ENCODE measurements at places on chromosomes 3 and 15.

GRCh38 chr15:80199869-80200268, 47.1 kb downstream of the FAH start:
- no peak for DNase-seq

GRCh38 chr3:127038466-127038865, 55.6 kb downstream of the PLXNA1 start:
- DNase-seq: no peak

DNA sequence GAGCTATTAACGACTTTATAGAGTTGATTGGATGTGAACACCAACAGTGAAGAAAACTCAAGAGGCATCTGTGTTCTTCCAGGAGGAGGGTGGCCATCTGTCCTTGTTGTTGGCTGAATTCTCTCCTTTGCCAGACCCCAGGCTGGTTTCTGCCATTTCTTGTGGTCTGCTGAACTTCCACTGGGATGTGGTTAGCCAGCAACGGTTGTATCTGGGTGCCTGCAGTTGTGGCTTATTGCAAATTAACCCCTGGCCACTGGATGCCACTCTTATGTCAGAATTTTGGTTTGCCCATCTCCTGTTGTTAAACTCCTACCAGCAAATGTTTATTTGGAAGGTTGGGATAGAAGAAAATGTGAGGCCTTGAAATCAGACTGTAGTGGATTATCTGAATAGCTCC, 163.6 kb upstream of the TBC1D5 start:
- DNase-seq: peak; percentile 72

GRCh38 chr15:69763831-69764230, 311.2 kb downstream of the RPLP1 start:
- no peak for DNase-seq

- no peak for DNase-seq
Measured at GRCh38 chr15:60004009-60004845, at the start of gene FOXB1. Gene FOXB1 (plus strand): TSS chr15:60004311. CDS start chr15:60004964, 653 bp downstream.

- DNase-seq: no peak
Measured at GRCh38 chr3:37608061-37608702, 253.5 kb upstream of the CTDSPL start.

DNA sequence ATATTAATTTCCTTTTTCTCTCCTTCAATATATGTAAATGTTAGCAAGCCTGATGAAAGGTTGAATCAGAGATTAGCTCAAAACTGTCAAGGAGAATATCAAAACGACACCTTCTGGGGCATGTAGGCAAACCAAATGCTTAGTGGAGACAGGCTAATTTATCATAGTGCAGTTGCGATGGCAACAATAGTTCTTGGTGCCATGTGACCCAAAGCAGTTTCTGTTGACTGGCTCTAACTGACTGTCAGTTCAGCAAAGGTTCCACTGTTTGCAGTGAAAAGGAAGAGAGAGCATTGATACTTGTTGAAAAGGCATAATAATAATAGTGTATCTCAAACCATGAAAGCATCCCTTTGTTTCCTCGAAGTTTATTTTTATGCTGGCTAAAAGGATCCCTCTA, 513.9 kb downstream of the NLGN1 start:
- no peak for DNase-seq

DNA sequence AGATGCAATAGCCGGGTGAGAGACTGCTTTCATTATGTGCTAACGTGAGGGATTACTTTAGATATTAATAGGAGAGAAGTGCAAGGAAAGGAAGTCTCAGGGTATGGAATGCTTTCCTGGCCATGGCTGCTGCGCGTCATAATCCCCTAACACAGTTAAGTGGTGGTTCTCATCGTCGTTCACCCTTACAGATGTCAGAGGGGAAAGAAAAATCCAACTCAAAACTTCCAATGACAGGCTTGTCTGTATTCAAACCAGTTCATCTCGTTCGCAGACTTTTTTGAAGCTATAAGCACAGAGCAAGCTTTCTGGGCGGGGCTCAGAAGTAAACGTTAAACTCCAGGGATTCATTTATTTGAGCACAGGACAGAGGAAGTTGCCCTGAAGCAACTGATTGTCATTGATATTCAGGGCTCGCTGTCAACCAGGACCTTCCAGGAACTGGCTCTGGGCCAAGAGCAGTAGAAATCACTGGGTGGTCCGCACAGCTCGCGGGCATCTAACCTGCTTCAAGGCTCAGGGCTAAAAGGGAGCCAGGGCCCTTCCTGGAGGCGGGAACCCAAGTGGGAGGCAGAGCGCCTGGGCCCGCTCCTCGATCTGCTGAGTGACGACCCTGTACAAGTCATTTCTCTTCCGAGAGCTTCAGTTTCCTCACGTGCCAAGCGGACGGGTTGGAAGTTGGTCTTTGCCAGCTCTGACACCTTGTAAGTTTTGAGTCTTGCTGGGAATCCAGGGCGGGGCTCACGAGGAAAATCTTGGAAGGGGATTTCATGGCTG, 1.1 kb upstream of the LPP start:
- DNase-seq: no peak

DNA sequence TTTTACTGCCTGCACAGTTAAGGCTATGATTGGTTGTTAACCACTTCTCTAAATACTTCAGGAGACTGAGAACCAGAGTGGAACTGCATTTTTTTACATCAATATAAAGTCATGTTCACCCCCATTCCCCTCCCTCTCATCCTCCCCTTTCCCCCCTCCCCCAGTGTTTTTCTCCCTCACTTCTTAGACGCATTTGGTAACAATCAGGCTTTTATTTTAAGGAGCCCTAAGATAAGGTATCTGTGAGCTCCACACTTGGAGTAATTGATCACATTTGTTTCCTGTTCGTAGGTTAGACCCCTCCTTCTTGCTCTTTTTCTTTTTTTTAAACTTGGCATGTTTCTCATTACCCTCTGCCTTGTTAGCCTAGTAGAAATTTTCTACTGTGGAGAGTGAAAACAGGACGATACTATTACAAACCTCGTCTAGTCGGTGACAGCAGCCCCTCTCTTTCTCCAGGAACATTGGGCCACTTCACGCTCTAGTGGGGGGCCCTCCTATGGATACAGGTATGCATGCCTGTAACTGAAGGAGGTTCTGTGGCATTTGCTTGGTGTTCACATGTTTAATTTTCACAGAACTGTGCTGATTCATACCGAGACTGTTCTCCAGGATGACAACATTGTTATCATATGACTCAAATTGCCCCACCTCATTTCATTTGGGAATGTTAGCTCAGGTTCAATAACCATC, 314.4 kb downstream of the MECOM start:
- no peak for DNase-seq

DNA sequence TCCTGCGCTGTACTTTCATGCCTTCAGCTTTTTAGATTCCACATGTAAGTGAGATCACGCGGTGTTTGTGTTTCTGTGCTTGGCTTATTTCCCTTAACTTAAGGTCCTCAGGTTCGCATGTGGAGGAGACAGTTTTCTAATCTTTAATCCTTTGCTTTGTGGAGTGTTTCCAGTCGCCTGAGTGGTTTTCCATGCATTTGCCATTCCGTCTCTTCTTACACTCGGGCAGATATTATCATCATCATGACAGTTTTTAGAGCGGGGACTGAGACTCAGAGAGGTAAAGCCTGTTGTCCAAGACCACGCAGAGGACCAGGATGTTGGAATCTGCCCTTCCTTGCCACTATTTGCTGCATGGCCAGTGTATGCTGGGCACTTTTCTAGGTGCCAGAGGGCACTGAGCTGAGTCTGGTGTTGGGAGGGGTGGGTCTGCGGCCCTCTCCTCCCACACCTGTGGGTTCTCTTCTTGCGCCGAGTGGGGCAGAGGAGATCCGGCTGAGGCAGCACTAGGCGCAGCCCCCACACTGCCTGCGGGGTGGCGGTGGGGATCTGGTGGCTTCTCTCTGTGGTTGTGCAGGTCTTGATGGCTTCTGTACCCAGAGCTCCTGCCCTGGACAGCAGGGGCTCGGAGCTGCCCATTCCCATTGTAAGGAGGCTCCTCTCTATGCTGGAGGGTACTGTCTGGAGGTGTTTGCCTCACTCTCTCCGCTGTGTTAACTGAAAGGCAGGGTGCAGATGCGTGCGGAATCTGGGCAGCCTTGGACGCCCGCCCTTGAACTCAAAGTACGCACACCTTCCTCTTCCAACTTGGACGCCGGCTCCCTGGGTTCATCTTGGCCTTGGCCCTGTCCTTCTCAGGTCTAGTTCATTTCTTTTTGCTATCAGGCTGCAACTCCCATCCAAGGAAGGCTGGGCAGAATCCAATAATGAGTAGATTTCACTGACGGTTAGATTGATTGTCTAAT, 156.0 kb upstream of the RGMA start:
- no peak for DNase-seq

GRCh38 chr3:16908896-16909295, 24.1 kb downstream of the PLCL2 start:
- DNase-seq: no peak

DNA sequence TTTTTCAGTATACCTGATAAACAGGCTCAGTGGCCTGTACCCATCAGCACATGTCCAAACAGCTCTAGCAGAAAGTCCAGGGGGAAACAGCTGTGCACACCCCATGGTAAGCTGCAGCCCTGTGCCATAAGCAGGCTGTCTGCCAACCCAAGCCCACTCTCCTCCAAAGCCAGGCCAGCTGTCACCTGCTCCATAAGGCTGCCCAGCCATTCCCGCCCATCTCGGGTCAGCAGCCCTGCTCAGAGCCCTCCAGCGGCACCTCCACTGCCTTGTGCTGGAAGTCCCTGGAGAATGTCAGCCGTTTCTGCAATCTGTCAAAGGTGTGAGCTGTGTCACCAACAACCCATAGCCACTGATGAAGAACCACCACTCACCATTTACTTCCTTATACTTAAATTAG, 82.0 kb downstream of the NTRK3 start:
- DNase-seq: no peak

DNA sequence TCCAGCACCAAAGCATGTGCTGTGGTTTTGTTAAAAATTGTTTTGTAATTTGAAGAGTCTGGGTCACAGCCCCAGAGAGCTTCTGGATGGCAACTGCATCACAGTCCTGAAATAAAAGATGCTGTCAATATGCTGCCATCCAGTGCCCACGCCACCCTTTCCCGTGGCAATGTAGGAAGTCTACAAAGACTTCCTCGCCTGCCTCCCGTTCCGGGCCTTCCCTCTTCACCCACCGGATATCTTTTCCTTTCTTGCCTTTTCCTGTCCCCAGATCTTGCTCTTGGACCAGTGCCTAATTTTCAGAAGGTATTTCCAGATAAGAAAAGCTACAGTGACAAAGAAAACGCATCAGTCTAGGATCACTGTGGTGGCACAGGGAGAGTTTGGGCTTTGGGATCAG, 85.3 kb upstream of the RNU6-1 start:
- DNase-seq: no peak

GRCh38 chr3:152177757-152178156, 91.0 kb upstream of the MBNL1 start:
- DNase-seq: no peak

GRCh38 chr3:55297706-55298105, 189.4 kb downstream of the WNT5A start:
- DNase-seq: no peak

Data from GF-D8 (cell line).